ENCODE measurements at places on chromosomes 6 and 20.

GRCh38 chr6:81767163-81767891 is 14.8 kb upstream of the TENT5A start:
- no peak for DNase-seq

- DNase-seq, result no peak
Observed at GRCh38 chr20:39066471-39067242, 104.5 kb downstream of the DHX35 start.

- no peak for DNase-seq
Observed at GRCh38 chr20:63930971-63931553, 25.2 kb downstream of the UCKL1 start.

DNA sequence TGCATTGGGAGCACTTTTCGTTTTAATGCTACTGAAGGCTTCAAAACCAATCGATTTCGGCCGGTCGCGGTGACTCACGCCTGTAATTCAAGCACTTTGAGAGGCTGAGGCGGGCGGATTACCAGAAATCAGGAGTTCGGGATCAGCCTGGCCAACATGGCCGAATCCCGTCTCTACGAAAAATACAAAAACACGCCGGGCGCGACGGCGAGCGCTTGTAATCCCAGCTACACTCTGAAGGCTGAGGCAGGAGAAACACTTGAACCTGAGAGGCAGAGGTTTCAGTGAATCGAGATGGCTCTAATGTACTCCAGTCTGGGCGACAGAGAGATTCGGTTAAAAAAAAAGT is 58.4 kb downstream of the TRIM38 start:
- DNase-seq, result peak; percentile 57

DNA sequence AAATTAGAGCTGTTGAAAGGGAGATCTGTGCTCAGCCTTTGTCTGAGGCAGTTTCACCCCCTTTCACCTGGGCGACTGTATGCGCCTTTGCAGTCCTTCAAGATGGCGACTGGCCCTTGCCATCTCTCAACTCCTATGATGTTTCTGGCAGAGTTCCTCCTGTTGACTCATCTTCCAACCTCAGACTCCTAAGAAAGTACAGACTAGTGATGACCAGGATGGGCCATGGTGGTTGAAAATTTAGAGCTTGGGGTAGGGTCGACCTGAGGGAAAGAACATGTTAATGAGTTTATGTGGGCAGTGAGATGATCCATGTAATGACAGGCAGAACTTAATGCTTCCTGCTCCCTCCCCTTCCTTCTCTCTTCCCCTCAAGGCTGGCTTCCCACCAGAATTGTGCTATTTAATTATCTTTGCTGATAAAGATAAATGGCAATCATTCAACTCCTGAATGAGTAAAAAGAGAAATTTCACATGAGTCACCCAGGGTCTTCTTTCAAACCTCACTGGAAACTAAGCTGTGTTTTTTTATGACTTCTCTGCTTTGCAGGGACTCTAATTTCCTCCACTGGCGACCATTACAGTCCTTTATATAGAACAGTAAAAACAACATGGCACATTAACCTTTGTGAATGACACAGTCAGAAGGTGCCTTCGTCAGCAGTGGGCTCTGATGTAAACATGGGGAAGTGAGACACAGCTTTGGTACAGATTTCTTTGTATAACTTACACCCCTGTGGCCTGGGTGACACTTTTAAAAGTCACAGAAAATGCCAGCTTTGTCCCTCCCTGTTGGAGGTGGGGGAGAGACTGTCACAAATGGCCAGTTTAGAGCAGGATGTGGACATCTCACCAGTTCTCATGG is 103.5 kb downstream of the SCP2D1 start:
- DNase-seq, result no peak

- no peak for DNase-seq
Observed at GRCh38 chr6:166541876-166542579, 44.5 kb downstream of the RAMACL start.

DNA sequence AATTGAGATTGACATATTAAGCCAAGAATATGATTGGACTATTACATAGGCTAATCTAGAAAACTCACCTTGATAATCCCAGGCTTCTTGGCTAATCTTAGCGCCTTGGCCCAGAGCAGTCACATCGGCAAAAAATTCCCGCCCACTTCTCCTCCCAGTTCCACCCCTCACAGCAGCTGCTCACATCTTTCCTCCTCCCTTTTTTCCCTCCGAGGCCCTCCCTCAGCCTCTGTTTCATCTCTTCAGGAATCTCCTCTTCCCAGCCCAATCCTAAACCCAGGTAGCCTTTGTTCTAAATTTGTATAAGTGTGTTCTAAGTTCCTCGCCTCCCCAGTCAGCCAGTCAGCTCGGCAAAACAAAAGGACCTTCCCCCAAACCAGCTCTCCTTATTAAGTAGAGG is 184.3 kb downstream of the PRKN start:
- no peak for DNase-seq

DNA sequence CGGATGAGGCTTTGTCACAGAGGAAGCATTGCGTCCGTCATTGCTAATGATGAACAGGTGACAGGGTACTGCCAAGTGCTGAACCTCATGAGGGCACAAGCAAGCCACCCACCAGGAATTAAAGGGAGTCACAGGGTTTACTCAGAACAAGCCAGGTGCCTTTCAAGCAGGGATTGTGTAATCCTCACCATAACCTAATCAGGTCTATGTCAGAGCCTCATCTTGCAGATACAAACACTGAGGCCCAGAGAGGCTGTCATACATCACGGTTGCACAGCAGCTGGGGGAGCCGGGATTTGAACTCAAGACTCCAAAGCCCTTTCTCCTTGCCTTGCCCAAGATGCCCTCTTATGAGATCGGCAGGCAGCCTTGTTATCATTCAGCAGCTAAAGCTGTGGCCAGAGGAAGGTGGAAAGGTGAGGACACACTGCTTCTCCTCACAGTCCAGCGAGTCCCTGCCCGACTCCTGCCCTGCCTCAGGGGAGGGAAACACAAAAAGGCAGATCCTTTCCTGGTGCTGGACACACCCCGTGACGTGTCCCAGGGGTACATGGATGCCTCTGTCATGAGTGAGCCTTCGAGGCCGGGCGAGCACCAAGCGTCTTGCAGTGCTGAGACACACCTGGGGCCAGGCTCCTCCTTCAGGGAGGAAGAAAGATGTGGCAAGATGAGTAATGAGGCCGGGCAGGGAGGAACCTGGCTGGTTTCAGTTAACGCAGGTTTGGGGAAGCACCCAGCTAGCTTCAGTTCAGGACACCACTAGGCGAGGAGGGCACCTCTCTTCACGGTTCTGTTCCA is 214.9 kb downstream of the LY86 start:
- DNase-seq, result peak; percentile 54

- no peak for DNase-seq
Observed at GRCh38 chr6:7138046-7138531, 30.3 kb downstream of the RREB1 start.

DNA sequence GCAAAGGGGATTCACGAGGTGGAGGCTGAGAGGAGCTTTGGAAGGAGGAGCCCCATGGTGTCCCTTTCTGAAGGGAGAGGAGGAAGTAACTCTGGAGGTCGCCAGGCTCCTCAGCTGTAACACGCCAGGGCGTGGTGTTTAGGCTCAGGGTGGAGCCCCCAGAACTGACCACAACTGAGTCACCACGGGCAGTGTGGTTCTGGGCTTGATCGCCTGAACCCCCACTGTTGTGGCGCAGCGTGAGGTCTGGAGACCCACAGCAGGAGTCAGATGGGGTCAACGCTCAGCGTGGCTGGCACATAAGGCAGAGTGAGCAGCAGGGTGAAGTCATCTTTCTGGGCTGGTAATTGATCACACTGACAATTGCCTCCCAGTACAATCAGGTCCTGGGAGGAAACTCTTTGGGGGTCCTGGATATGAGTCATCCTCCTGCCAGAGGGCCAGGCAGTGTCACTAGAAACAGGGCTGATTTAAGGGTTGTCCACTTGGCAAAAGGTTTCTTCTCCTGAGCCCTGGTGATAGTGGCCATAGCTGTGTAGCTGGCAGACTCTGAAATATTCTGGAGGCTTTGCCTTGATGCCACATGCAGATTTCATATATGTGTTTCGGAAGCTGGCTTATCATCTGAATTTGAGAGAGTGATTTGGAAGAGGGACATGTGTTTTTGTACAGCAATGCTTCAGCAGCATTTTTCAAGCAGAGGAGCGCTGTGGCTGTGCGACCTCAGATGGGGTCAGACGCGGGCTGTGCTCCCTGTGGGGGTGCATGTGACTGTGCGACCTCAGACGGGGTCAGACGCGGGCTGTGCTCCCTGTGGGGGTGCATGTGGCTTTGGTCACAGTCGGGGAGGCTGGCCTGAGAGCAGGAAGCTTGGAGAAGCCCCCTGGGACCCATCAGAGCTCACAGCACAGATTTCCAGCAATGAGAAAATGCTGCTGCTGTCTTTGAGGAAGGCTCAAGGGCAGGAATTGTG is 50.0 kb downstream of the SYNJ2 start:
- DNase-seq, result peak; percentile 76
